ENCODE measurements at places on chromosomes 3 and 15. TPM values are rescaled to one million over a fixed set of nuclear protein-coding genes. Genes with fewer than 3 reads are reported as not detected.
A peak's percentile ranks its signal among the peaks of the same experiment; 100 is the strongest.

KNG1 gene
- total RNA-seq = not detected

- DNase-seq = no peak
- H3K27me3 ChIP-seq = no peaks in the 10 kb centered on the region
- H3K36me3 ChIP-seq = peaks cover 32% of the 10 kb centered on the region
- H3K4me1 ChIP-seq = peaks cover 17% of the 10 kb centered on the region
- no peak overlapping the region for H3K4me3 ChIP-seq
These were observed 18.8 kb downstream of the B4GALT4 start for GRCh38 chr3:119221779-119222320.

DNA sequence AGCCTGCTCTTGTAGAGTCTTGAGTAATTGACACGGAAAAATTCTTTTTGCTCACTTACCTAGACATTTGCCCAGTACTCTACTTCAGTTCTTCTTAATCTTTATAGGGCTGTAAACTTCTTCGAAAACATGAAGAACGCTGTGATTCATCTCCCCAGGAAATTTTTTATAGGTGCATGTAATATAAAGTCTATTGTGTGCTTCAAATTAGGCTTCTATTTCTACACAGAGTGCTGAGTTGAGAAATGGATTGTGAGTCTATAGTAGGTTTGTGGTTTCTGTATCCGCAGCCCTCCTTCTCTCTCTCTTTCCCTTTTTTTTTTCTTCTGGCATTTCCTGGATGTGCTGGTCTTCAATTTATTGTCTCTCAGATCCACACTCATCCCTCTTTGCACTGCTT is 183.3 kb upstream of the DCBLD2 start:
- H3K4me3 ChIP-seq = no peak overlapping the region
- H3K36me3 ChIP-seq = no peaks in the 10 kb centered on the region
- no peak for DNase-seq
- H3K27ac ChIP-seq = no peak overlapping the region
- no peaks in the 10 kb centered on the region for H3K27me3 ChIP-seq

GRCh38 chr15:95025924-95026728 is 794.8 kb downstream of the MCTP2 start:
- no peak overlapping the region for H3K4me3 ChIP-seq
- no peak overlapping the region for H3K27ac ChIP-seq
- DNase-seq = peak; percentile 53
- H3K4me1 ChIP-seq = peaks cover 2% of the 10 kb centered on the region
- peaks cover 1% of the 10 kb centered on the region for H3K36me3 ChIP-seq

DNA sequence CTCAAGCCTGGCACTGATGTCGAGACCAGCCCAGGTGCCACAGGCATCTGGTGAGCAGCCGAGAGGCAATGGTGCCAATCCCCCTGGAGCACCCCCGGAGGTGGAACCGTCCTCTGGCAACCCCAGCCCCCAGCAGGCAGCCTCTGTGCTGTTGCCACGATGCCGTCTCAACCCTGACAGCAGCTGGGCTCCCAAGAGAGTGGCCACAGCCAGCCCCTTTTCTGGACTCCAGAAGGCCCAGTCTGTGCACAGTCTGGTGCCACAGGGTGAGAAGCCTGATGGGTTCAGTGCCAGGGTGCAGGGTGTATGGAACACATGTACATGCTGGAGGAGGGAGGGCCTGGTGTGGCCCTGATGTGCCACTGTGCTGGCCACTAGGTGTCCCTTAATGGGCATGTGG is 4.9 kb upstream of the JMJD7 start:
- H3K36me3 ChIP-seq = peaks cover 13% of the 10 kb centered on the region
- no peak overlapping the region for H3K27ac ChIP-seq
- H3K27me3 ChIP-seq = peaks cover 7% of the 10 kb centered on the region

DNA sequence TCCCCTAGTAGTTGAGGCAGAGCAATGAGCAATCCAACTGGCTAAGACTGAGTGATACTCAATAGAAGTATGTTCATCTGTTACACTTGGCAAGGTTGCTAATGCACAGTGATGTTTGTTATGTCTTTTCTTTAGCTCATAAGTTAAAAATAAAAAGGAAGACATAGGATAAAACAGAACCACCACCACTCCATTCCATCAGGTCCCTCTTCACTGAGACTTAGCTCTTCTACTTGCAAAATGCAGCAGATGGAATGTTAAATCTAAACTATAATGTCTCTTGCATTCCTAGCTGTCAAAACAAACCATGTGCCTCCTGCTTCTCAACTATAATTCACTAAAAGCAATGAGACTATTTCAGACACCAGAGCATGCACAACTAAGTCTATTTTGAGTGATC is 265.6 kb upstream of the UBE2E2 start:
- H3K36me3 ChIP-seq = no peaks in the 10 kb centered on the region
- DNase-seq = no peak
- H3K4me1 ChIP-seq = peaks cover 1% of the 10 kb centered on the region
- no peak overlapping the region for H3K4me3 ChIP-seq

GRCh38 chr3:122609798-122610559 is 32.5 kb downstream of the PARP15 start:
- no peak overlapping the region for H3K4me3 ChIP-seq
- no peak overlapping the region for H3K27ac ChIP-seq
- no peaks in the 10 kb centered on the region for H3K36me3 ChIP-seq
- DNase-seq = no peak

CCDC54 gene
- not detected for total RNA-seq

DNA sequence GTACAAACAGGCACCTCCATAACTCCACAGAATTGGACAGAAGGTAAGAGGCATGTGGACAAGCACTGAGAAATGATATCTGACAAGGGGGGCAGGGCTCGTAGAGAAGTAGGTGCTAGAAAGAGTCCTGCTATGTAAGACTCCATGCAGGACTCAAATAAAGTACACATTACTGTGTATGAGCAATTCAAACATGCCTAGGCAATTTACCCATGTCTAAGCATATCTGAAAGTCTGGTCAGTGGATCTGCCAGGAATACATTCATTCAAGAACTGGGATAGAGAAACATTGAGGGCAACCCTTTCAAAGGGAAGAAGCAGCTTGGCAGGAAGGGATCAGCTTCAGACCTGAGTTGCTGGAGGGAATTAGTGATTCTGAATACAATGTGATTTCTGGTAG is 174.1 kb upstream of the MCTP2 start:
- H3K36me3 ChIP-seq = no peaks in the 10 kb centered on the region
- no peak overlapping the region for H3K4me3 ChIP-seq
- no peak overlapping the region for H3K27ac ChIP-seq
- peaks cover 43% of the 10 kb centered on the region for H3K27me3 ChIP-seq

CHRNA7 gene
- 5.1 TPM for total RNA-seq

- H3K27me3 ChIP-seq = no peaks in the 10 kb centered on the region
- peaks cover 5% of the 10 kb centered on the region for H3K4me1 ChIP-seq
- H3K36me3 ChIP-seq = no peaks in the 10 kb centered on the region
- no peak overlapping the region for H3K4me3 ChIP-seq
These were observed 60.3 kb upstream of the SMAD6 start for GRCh38 chr15:66641485-66642315.

GRCh38 chr3:185313693-185314246 is 49.2 kb upstream of the MAP3K13 start:
- H3K4me3 ChIP-seq = no peak overlapping the region
- peaks cover 22% of the 10 kb centered on the region for H3K36me3 ChIP-seq
- H3K27ac ChIP-seq = no peak overlapping the region
- DNase-seq = no peak
- no peaks in the 10 kb centered on the region for H3K27me3 ChIP-seq

WDR5B gene
- 7.5 TPM for total RNA-seq

GRCh38 chr3:176208915-176209314 is 988.4 kb downstream of the TBL1XR1 start:
- DNase-seq = no peak
- no peaks in the 10 kb centered on the region for H3K4me1 ChIP-seq
- H3K4me3 ChIP-seq = no peak overlapping the region
- H3K27ac ChIP-seq = no peak overlapping the region

GRCh38 chr3:98778383-98778782 is 15.2 kb downstream of the ST3GAL6 start:
- no peak for DNase-seq
- H3K4me1 ChIP-seq = peaks cover 52% of the 10 kb centered on the region
- H3K36me3 ChIP-seq = peaks cover 18% of the 10 kb centered on the region
- peak overlapping the region; percentile 93 for H3K27ac ChIP-seq

CD80 gene
- total RNA-seq = 0.20 TPM

DNA sequence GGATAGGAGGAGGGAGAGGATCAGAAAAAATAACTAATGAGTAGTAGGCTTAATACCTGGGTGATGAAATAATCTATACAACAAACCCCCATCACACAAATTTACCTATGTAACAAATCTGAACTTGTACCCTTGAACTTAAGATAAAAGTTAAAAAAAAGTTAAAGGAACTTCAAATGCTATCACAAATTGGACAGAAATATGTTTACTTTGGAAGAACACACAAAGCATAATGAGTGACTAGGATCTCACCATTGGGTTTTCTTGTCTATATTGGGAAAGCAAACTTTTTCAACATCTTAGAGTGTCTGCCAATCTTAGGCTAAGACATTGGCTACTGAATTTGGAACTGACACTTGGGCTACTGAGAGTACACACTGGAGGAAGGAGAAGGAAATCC is 140.4 kb downstream of the THRB start:
- peaks cover 3% of the 10 kb centered on the region for H3K36me3 ChIP-seq
- H3K4me3 ChIP-seq = no peak overlapping the region
- DNase-seq = no peak
- H3K27ac ChIP-seq = no peak overlapping the region

GRCh38 chr3:42182555-42182954 is 83.4 kb downstream of the CCK start:
- no peak for DNase-seq
- no peak overlapping the region for H3K4me3 ChIP-seq
- H3K27ac ChIP-seq = no peak overlapping the region
- H3K27me3 ChIP-seq = no peaks in the 10 kb centered on the region
- H3K4me1 ChIP-seq = peaks cover 33% of the 10 kb centered on the region

GRCh38 chr15:92040350-92040749 is 186.8 kb downstream of the SLCO3A1 start:
- no peaks in the 10 kb centered on the region for H3K4me1 ChIP-seq
- peaks cover 17% of the 10 kb centered on the region for H3K27me3 ChIP-seq
- H3K27ac ChIP-seq = no peak overlapping the region
- no peak overlapping the region for H3K4me3 ChIP-seq
- no peaks in the 10 kb centered on the region for H3K36me3 ChIP-seq

GRCh38 chr15:74964794-74965193 is 8.2 kb upstream of the RPP25 start:
- H3K4me3 ChIP-seq = no peak overlapping the region
- no peak for DNase-seq
- H3K27me3 ChIP-seq = peaks cover 46% of the 10 kb centered on the region
- H3K36me3 ChIP-seq = no peaks in the 10 kb centered on the region
- H3K27ac ChIP-seq = no peak overlapping the region

GRCh38 chr15:50059203-50059772 is 59.7 kb downstream of the ATP8B4 start:
- H3K27me3 ChIP-seq = no peaks in the 10 kb centered on the region
- no peak overlapping the region for H3K4me3 ChIP-seq
- H3K36me3 ChIP-seq = no peaks in the 10 kb centered on the region

- H3K36me3 ChIP-seq = no peaks in the 10 kb centered on the region
- DNase-seq = no peak
- peaks cover 31% of the 10 kb centered on the region for H3K27me3 ChIP-seq
- no peak overlapping the region for H3K27ac ChIP-seq
- H3K4me3 ChIP-seq = no peak overlapping the region
These were observed 5.6 kb upstream of the ISLR start for GRCh38 chr15:74167891-74168331.

C3orf49 gene
- total RNA-seq = not detected

GRCh38 chr3:111859061-111859973 is at the start of gene PHLDB2:
Gene PHLDB2 (plus strand): TSS chr3:111859265. CDS start chr3:111884078, 24,813 bp downstream.
- no peaks in the 10 kb centered on the region for H3K27me3 ChIP-seq
- H3K4me1 ChIP-seq = peaks cover 48% of the 10 kb centered on the region
- peak; percentile 73 for DNase-seq
- H3K4me3 ChIP-seq = peak within 1 kb of the TSS; percentile 87
- H3K27ac ChIP-seq = peak within 1 kb of the TSS; percentile 87
- peaks cover 4% of the 10 kb centered on the region for H3K36me3 ChIP-seq

- H3K27me3 ChIP-seq = peaks cover 48% of the 10 kb centered on the region
- DNase-seq = no peak
- H3K27ac ChIP-seq = no peak overlapping the region
- no peaks in the 10 kb centered on the region for H3K36me3 ChIP-seq
These were observed 25.6 kb upstream of the EIF4A2 start for GRCh38 chr3:186757686-186758220.

AQP9 gene
- not detected for total RNA-seq

- no peaks in the 10 kb centered on the region for H3K4me1 ChIP-seq
- DNase-seq = no peak
- H3K36me3 ChIP-seq = peaks cover 21% of the 10 kb centered on the region
- no peak overlapping the region for H3K27ac ChIP-seq
- no peaks in the 10 kb centered on the region for H3K27me3 ChIP-seq
- no peak overlapping the region for H3K4me3 ChIP-seq
These were observed 102.7 kb downstream of the ATP1B3 start for GRCh38 chr3:141979050-141979671.

DNA sequence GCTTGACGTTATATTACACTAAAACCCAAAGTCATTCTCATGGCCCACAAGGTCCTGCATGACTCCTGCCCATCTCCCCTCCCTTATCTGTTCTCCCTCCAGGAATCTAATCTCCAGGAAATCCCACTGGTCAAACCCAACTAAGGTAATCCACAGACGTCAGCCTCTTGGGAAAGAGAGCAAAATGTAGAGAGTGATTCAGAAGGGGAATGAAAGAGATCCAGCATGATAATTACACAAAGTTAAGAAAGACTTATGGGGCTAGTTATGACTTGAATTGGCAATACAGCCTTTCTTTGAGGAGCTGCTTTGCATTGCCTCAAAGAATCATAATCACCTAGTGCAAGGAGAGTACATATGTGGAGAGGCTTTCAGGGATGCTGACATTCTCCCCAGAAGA is 137.8 kb upstream of the MYRIP start:
- no peaks in the 10 kb centered on the region for H3K36me3 ChIP-seq
- H3K4me3 ChIP-seq = no peak overlapping the region
- H3K4me1 ChIP-seq = no peaks in the 10 kb centered on the region

- H3K4me1 ChIP-seq = no peaks in the 10 kb centered on the region
- H3K4me3 ChIP-seq = no peak overlapping the region
- H3K36me3 ChIP-seq = no peaks in the 10 kb centered on the region
- H3K27me3 ChIP-seq = peaks cover 12% of the 10 kb centered on the region
- no peak for DNase-seq
These were observed 26.8 kb upstream of the NR2C2 start for GRCh38 chr3:14920536-14920935.

DNA sequence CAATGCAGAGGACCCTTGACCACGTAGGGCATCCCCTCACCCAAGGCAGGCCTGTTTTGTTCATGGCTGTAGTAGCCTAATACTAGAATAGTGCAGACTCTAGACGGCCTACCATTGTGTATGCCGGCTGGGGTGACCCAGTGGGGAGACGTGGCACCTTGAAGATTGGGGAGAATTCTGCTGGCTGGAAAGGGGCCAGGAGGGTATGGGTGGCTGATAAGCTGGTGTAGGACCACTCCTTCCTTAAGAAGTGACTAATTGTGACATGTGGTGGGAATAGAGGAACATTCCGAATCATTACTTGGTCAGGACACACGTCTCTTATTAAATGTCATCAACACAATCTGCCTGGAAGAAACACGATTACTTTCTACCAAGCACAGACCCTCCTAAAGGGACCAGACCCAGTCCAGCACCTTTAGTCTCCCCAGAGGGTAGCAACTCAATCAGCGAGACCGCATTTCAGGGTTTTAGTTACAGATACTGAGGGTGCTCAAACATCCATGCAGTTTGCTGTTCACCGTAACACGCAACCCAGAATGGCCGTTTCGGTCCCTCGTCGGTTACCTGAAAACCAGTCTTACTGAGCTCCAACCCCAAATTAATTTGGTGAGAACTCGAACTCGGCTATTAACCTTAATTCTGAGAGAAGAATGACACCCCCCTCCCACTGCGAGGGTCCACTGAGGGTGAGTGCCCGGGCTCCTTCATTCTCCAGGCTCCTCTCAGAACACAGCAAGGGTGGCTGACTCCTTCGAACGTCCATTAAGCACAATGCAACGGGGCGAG is 1.6 kb upstream of the KLF13 start:
- H3K4me1 ChIP-seq = peaks cover 19% of the 10 kb centered on the region
- H3K27me3 ChIP-seq = peaks cover 20% of the 10 kb centered on the region
- no peak for DNase-seq
- H3K4me3 ChIP-seq = peak overlapping the region; percentile 84
- H3K27ac ChIP-seq = peak overlapping the region; percentile 96

MUC13 gene
- not detected for total RNA-seq

Measured in progenitor cell of endocrine pancreas (in vitro differentiated cells).